CD4-positive, alpha-beta T cell treated with Interleukin-1 beta for 1 hour (primary cell): ENCODE measurements at places on chromosomes 5 and 9.

DNA sequence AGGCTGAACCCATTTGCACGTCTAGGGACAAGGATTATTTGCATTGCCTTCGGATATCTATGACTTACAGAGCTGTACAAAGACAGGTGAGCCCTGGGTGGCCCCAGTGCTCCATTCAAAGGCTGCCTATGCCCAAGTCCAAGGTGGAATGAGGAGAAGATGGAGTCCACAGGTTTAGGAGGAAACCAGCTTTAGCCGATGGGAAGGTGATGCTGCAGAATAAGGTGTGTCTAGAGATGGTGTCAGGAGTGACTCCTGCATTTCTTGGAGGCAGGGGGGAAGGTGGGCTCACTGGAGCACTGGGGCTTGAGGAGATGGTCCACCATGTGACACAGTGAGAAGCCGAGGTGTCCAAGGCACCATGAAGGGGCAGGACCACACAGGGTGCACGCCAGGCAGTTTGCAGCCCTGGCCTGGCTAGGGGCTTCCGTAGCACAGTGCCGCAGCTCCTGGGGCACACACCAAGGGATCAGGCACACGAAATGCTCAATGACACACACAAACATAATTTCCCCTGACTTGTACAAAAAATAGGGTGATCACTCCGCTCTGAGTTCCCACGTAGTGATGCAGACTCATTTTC is 32.1 kb downstream of the SEMA4D start:
- DNase-seq: no peak

DNA sequence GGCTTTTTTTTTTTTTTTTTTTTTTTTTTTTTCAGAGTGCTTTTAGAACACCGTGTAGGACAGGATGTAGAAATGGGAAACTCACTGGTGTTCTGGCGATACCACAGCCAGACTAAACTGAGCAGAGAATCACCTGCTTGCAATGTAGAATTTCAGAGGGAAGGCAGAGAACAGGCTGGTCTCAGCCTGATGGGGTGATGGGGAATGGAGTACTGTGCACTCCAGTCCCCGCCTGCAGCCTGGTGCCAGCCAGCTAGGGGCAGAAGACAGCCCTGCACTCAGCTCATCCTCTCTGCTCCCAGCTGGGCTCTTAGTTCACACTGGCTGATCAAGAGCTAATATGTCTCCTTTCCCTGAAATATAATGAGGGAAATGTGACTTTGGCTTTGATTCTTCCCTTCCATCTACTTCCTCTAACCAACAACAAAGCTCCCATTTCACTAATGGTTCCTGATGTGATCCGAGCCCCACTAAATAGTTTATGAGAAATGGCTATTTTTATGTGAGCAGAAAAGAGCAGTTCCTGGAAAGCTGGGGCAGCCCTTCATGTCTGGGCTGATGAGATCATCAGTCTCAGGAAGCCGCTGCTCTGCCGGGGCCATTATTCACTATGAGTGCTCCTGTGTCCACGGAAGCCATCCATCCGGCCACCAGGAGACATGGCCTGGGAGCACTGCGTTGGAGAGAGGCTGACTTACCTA is 209.7 kb downstream of the GADD45G start:
- DNase-seq: no peak

- DNase-seq: no peak
Observed at GRCh38 chr5:41770799-41771198, 99.4 kb downstream of the OXCT1 start.

DNA sequence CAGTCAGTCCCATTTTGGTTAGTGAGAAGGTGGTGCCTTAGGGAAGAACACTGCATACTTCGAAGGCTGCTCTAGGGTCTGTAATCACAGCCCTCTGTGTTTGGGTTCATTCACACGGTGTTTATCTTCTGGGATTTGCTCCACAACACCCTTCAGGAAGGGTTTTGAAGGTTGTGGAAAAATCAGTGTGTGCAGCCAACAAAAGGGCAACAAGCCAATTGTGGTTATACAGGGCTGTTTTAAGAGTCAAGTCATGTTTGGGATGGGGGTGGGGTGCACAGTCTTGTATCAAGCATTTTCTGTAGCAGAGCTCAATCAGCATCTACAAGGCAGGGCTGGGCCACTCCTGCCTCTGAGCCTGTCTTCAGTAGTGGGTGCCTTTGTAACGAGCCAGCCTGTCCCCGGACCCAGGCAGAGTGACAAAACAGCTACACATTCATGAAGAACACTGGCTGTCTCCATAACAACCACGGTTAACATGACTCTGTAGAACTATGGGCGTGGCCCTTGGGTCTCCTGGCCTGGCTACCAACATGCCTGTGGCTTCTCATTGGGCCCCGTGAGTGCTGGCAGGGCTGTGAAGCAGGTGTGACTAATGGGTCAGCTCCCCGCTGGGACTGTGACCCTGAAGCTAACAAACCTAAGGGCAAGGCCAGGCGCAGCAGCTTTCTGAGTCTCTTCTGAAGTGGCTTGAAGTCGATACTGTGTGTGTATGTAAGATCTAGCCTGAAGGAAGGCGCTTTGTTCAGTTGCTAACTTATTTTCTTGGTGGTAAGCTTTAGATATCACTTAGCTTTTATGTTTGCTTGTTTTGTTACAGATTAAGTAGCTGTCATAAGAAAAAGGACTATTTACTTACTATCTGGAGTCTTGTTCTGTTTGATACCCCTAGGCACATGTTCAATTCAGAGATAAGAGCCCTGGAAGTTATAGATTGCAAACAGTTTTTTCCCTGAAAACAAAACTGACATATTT is 27.9 kb upstream of the GOLM1 start:
- no peak for DNase-seq

DNA sequence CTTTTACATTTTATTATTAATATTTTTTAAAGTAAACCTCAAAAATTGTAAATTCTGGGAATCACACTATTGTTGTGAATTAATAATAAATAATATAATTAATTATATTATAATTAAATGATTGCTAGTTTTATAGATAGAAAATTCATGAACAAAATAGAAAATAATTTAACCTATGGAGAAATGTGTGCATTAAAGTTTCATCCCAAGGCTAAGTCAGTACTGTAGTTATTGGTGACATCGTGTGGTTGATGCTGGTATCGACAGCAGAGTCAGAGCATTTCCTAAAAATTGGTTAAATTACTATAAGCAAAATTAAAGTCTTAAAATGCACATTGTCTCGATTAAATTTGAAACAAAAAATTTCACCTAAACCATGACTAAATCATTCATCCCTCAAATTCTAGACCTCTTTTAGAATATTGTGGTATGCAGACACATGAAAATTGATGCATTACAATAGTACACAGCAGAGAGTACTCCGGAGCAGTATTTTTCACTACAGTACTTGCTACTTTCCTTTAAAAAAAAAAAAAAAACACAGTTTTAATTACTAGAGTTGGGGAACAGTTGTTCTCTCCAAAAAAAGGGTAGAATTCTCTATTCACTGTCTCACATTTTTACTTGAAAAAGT is 73.9 kb downstream of the RORB start:
- DNase-seq: no peak

DNA sequence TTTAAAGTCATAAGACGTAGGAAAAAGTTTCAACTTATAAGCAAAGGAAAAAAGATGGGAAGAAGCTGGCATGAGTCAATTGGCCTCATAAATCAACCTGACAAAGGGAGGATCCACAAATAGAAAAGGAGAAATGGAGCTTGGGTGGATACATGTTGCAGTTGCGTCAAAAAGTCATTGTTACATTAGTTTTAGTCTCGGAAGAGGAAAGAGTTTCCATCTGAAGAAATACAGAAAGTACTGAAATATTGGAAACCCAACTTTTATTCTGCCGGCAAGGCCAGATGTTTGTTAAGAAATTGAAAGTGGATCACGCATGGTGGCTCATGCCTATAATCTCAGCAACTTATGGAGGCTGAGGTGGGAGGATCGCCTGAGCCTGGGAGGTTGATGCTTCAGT is 11.3 kb upstream of the TIMD4 start:
- DNase-seq: no peak

GRCh38 chr9:112179816-112180215 is 4.7 kb upstream of the SUSD1 start:
- no peak for DNase-seq

- DNase-seq: no peak
Observed at GRCh38 chr5:74885170-74885569, 19.0 kb upstream of the FAM169A start.

- no peak for DNase-seq
Observed at GRCh38 chr9:126515001-126515872, 98.5 kb upstream of the LMX1B start.

DNA sequence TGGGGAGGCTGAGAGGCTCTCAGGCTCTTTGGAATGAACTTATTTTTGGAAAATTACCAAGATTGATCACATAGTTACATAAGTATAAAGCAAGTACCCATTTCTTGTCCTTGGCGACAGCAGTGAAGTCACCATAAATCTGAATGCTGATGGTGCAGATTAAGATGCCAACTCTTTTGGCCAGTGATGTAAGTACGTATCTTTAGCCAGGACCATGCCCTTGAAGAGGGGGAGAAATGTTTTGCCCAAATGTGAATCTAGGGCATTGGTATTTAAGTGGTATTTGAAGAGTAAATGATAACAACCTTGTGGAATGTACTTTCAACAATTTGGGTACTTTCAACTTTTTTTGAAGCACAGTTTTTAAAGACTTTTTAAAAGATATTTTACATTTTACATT is 68.2 kb upstream of the RAD23B start:
- no peak for DNase-seq

GRCh38 chr5:60232036-60232795 is 338.7 kb upstream of the PDE4D start:
- DNase-seq: no peak
